ENCODE measurements at places on chromosomes 2 and 18. TPM values are rescaled to one million over a fixed set of nuclear protein-coding genes. Genes with fewer than 3 reads are reported as not detected.
A peak's percentile ranks its signal among the peaks of the same experiment; 100 is the strongest.

The LRP1B gene
- not detected for total RNA-seq

The ZNF512 gene
- 20.1 TPM for total RNA-seq

The PTPN18 gene
- total RNA-seq, result 17.4 TPM

The SESTD1 gene
- 17.8 TPM for total RNA-seq

The CCDC88A gene
- 62.5 TPM for total RNA-seq

The PLGLB2 gene
- total RNA-seq, result 0.85 TPM

The GPBAR1 gene
- total RNA-seq, result 0.12 TPM

The CFC1 gene
- total RNA-seq, result not detected

The MARCHF4 gene
- total RNA-seq, result 46.7 TPM

The DBI gene
- 93.1 TPM for total RNA-seq

The TANC1 gene
- 23.3 TPM for total RNA-seq

- DNase-seq, result no peak
Measured at GRCh38 chr2:201353116-201353515, 4.0 kb downstream of the FLACC1 start.

DNA sequence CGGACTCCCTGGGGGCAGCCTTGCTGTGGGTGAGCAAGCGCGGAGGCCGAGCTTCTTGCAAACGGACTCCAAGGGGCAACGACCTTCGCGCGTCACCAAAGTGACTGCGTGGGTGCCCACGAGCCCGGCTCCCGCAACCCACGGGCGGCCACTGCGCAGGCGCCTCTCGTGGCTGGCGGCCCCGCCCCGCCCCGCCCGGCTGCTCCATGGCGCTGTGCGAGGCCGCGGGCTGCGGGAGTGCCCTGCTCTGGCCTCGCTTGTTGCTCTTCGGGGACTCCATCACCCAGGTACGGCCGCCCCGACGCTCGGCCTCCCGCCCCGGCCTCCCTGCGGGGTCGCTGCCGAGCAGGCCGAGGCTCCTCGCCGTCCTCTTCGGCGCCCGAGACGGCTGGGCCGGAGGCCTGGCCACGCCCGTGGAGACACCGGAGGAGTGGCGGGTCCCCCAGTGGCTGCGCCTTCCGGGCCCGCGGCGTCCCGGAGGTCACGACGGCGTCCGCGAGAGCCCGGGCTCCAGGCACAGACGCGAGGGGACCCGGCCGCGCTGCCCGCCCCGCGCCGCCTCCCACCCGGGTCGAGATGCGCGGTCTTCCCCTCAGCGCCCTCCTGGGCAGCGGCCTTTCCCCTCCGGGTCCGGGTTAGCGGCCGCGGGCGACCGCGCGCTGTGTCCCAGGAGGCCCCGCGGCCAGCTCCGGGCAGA, at the start of gene IAH1:
Gene IAH1 (plus strand): TSS at position 191 of the 697 bp plus-strand sequence. CDS start 16 bp downstream, at position 207.
- DNase-seq, result peak; percentile 10

DNA sequence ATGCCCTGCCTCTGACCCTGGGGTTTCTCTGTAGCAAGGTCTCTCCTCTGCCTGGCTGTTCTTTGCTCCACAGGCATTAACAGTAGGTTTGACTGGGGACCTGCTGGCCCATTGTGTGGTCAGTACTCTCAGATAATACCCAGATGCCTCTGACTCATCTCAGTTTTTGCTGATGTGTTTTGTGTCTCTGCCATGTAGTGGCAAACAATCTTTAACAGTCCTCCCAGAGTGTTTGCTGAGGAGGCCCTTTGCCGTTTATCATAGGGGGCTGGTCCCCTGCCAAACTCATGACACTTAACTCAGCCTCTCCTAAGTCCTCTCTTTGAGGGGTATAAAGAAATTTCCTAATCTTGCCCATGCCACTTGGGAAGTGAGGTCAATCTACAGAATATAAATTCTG, 793.7 kb upstream of the FANCL start:
- no peak for DNase-seq

DNA sequence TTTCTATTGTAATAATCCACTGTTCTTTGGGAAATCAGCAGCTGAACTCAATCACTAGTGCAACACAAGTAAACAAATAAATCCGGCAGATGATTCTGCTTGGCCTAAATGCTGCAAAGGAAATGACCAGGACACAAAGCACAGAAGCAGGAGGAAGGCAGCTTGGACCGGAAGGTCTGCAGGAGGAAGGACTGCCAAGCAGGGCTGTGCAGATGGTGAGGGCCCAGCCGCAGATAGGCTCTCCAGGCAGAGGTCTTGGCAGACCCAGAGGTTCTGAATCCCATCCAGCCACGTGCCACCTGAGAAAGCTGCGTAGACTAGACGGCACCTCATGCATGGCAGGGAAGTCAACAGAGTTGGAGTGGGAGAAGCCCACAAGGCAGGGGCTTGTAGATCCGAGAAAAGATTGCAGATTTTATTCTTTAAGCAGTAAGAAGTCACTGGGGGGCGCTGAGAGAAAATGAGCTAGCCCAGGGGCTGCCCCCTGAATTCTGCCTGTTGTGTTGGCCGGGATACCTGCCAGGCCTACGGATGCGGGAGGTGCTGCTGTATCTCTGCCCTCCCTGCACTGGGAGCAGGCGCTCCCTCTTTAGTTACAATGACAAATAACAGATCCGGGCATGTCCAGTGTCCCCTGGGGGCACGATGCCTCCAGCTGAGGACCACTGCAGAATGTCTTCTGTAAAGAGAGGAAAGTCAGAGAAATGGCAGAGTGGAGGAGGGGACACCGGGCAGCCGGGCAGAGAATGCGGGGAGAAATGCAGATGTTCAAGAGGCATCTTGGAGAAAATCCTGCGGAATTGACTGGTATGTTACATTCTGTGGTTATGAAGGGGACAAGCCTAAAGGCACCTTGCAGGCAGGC, 153.5 kb downstream of the PXDN start:
- no peak for DNase-seq

- DNase-seq, result peak; percentile 64
Measured at GRCh38 chr2:207284556-207285472, 119.1 kb upstream of the KLF7 start.

GRCh38 chr2:8581601-8582041, 100.2 kb upstream of the ID2 start:
- no peak for DNase-seq

GRCh38 chr2:57890464-57890863, 156.1 kb upstream of the VRK2 start:
- peak; percentile 83 for DNase-seq

DNA sequence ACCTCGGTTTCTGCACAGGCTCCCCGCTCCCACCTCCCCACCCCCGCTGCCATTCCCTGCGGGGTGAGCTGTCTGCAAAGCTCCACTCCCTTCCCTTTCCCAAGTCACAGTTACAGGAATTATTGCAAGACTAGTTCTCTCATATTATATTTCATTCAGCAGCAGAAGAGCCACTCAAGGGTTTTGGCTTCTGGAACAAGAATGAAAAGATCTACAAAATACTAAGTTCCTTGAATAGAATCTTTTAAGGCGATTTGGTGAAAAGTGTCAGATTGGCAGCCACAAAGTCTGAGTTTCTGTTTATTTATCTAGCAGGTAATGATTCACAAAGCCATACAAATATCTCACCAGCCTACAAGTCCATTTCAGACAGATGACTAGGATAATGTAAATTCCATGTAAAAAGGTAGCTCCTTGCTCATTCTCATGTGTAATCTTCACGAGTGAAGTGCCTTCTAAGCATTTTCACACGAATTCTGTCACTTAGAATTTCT, 221.9 kb upstream of the RBBP8 start:
- DNase-seq, result no peak

GRCh38 chr2:64414736-64415435, 39.1 kb upstream of the LGALSL start:
- no peak for DNase-seq

DNA sequence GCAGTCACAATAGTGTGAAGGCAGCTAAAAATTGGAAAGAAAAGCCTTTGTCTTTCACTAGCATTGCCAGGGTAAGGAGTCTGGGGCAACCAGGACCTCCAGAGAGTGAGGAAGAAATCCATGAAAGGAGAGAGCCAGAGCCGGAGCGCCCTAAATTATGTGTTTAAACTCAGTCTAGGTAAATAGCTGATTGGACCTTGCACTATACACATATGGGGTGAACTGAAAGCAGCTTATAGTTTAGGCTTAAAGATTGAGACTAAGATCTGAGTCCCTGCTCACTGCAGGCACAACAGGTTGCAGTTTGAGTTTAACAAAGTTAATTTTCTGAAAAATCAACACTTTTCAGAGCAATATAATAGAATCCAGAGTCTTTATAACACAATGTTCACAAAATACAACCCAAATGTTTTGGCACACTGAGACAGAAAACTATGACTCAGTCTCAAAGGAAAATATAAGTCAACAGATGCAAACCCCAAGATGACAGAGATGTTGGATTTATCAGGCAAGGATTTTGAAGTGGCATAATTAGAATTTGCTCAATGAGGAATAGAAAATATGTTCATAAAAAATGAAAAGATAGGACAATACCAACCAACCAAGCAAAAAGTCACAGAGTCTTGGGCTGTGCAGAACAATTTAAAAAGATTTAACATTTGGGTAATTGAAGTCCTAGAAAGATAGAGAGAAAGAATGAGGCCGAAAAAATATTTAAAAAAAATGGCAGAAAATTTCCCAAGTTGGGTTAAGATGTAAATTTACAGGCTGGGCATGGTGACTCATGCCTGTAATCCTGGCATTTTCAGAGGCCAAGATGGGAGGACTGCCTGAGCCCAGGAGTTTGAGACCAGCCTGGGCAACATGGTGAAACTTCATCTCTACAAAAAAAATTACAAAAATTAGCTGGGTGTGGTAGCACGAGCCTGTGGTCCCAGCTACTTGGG, 39.6 kb downstream of the DOK1 start:
- DNase-seq, result no peak

GRCh38 chr2:240371129-240372000, 64.1 kb upstream of the GPC1 start:
- DNase-seq, result no peak

DNA sequence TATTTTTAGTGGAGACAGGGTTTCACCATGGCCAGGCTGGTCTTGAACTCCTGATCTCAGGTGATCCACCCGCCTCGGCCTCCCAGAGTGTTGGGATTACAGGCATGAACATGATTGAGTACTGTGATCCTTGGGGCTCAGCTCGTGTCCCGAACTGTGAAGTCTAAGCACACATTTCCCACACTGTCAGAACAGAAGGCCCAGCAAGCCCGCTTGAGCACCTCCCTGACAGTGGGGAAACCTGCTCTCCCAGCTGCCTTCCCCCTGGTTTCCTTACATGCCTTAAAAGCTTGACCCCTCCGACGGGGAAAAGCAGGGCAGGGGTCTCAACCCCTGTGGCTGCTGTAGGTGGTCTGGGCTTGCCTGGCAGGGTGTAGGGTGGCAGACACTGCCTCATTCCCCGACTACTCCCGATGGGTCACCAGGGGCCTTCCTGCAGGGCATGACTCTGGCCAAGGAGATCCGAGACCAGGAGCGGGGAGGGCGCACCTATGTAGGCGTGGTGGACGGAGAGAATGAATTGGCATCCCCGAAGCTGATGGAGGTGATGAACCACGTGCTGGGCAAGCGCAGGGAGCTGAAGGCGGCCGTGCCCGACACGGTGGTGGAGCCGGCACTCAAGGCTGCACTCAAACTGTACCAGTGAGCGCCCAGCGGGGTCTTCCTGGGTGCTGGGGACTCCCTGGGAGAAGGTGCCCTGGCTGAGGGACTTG, 10.1 kb downstream of the VIL1 start:
- DNase-seq, result no peak

DNA sequence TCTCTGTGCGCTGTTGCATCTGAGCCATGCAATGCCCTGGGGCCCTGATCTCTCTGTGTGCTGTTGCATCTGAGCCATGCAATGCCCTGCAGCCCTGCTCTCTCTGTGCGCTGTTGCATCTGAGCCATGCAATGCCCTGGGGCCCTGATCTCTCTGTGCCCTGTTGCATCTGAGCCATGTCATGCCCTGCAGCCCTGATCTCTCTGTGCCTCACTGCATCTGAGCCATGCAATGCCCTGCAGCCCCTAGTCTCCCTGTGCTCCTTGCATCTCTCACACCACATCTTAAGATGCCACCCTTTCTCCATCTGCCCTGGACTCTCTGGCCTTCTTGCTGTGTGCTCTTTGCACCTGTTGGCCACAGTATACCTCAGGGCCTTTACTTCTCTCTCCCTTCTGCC, 56.2 kb downstream of the SOX11 start:
- no peak for DNase-seq

GRCh38 chr2:59584958-59585357, 968.5 kb downstream of the BCL11A start:
- DNase-seq, result no peak

DNA sequence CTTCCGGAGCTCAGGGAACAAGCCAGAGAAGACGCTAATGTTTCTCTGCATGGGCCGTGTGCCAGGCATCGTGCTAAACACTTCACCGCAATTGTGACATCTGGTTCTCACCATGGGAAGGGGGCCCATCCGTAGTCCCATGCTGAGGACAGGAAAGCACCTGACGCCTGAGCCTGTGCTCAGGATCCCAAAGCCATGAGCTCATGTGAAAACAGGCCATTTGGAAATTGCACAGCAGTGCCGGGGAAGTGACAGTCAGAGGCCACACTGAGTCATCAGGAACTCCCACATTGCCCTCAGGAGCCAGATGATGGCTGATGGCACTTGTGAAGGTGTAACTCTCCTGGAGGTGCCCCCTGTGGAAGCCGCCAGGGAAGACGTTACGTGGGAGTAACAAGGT, 141.0 kb downstream of the INHBB start:
- DNase-seq, result peak; percentile 12

GRCh38 chr2:226273440-226273839, 526.2 kb downstream of the IRS1 start:
- no peak for DNase-seq

DNA sequence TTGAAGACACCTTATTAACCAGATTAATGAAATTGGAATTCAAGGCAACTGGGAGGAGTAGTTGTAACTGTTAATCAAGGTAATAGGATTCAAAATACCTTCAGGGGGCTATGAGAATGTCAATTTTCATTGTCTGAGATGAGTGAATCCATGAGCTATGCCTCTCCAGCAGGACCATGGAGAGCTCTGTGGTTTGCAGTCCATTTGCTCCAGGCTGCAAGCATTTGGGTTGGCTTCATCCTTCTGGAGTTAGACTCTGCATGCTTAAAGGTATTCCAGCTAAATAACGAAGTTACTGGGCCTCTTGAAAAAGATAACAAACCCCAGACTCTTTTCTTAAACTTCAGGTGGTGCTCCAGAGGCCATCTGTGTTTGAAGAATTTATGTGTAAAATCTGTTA, 207.1 kb upstream of the SLC8A1 start:
- DNase-seq, result peak; percentile 15

All from HFFc6 (cell line).